ENCODE measurements at places on chromosomes 11 and 22.
A peak's percentile ranks its signal among the peaks of the same experiment; 100 is the strongest.

DNA sequence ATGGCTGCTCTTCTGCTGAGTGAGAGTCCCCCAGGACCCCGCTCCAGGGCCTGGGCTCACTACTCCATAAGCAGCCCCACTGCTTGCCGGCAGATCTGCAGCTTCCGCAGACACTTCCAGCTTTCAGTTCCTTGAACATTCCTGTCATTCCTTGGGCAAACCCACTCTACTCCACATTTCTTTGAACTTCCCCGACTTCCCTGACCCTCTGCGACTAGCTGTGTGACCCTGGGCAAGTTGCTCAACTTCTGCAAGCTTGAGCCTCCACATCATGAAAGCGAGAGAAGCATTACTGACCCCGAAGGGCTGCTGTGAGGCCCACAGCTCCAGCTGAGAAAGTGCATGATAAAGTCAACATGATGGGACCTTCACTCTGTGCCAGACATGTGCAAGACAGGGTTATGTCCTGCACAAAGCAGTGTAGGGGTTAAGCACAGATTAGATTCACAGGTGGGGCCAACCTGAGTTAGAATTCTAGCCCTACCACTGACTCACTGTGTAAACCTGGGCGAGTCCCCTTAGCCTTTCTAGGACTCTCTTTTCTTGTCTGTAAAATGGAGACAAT, 51.8 kb downstream of the THAP12 start:
- no peak for DNase-seq

- peak; percentile 87 for DNase-seq
Observed at GRCh38 chr11:72807792-72808191, 6.4 kb upstream of the ATG16L2 start.

GRCh38 chr11:41532413-41532812, 73.0 kb upstream of the LRRC4C start:
- DNase-seq = no peak

GRCh38 chr11:86034710-86035109, 34.2 kb downstream of the PICALM start:
- DNase-seq = no peak

GRCh38 chr11:65857853-65858680, at the start of gene CFL1:
Gene CFL1, minus strand, starts transcription at chr11:65858180. Its CDS starts 81 bp downstream, at chr11:65858099.
- peak; percentile 99 for DNase-seq

DNA sequence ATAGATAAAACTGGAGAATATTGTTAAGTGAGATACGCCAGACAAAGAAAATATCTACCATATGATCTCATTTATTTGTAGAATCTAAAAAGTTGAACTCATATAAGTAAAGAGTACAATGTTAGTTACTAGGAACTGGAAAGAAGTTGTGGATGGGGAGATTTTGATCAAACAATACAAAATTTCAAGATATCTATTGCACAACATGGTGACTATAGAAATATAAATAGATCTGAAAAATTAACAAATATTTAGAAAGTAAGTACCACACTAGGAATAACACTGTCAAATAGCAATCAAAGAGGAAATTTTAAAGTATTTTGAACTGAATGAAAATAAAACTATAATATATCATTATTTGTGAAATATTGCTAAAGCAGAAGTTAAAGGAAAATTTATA, 437.2 kb downstream of the AASDHPPT start:
- no peak for DNase-seq

GRCh38 chr11:6405052-6405667, 13.7 kb downstream of the APBB1 start:
- no peak for DNase-seq

DNA sequence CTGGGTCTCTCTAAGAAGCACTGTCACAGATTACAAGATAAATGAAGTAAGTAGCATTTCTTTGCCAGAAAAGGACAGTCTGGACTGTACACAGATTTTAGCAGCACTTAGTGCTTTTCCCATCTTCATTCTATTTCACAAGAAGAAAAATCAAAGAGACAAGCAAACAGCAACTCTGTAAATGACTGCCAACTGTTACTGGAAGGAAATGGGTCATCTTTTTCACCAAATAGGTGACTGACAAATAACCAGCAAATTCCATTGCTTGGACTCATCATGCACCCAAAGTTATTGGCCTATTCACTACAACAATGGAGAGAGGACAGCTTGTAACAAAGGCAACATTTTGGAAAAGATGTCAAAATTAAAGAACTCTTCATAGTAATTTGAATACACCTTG, 28.9 kb upstream of the CARD18 start:
- DNase-seq = no peak

Data from KBM-7 (cell line).